ENCODE measurements at places on chromosomes 11 and 22. TPM values are rescaled to one million over a fixed set of nuclear protein-coding genes. Genes with fewer than 3 reads are reported as not detected.

Gene CADM1
- polyA plus RNA-seq: 2.0 TPM

Gene NXPE4
- polyA plus RNA-seq: not detected

Gene SHANK3
- not detected for polyA plus RNA-seq

Gene CPT1A
- polyA plus RNA-seq: 5.8 TPM

Gene SART1
- polyA plus RNA-seq: 53.1 TPM

Data from IgD-negative memory B cell (primary cell).